ENCODE measurements at places on chromosomes 4 and X.
A peak's percentile ranks its signal among the peaks of the same experiment; 100 is the strongest.

GRCh38 chrX:114582698-114583395 lies 1.0 kb upstream of the HTR2C start:
- DNase-seq: no peak

DNA sequence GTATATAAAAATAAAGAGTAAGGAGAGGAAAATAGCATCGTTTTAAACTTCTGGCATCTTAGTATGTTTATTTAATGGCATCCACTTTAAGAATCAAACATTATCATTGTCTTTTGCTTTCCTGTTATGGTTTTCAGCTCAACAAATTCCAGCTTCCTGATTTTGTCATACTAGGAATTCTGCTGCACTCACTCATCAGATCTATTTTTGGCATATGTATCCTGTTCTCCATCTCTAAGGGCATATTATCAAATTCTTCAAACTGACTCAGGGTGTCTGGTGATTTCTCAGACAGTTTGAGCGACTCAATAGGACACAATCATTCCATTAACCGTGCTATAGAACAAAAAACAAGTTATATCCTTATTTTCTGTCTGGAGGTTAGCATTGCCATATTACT lies 248.5 kb upstream of the DIAPH2 start:
- no peak for DNase-seq

DNA sequence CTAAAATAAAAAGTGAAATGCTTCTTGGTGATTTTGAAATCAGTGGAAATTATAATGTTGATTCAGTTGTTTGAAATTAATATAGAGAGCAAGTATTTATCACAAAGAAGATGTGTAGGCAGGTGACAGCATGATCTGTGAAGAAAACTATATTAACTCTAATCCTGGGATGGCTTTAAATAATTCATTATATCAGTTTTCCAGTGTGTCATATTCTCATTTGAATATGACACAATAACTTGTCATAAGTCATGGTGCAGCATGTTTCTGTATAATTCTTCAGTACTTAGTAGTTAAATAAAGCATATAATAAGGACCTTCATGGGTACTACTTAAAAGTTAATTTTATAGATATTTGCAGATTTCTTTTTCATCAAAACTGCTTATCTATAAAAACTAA lies 573.6 kb downstream of the INPP4B start:
- no peak for DNase-seq

GRCh38 chr4:8592366-8593263 lies at the start of gene CPZ:
Gene CPZ (plus strand): TSS chr4:8592765. CDS start chr4:8592834, 69 bp downstream.
- no peak for DNase-seq

DNA sequence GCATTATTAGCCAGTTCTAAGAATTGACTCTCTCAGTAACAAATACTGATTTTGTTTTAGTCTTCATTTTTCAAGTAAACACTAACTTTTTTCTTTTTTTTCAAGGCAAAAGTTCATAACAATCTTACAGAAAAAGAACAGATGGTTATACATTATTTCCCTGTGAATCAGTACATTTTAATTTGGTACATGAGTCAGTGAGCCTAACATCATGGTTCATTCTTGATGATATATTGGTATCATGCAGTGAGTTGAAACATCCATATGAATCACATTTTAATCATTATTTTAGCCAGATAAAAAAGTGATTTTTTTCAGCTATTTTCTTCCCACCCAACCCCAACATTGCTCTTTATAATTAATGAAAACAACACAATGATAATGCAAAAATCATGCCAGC lies 184.3 kb upstream of the TACR3 start:
- DNase-seq: no peak

- peak; percentile 31 for DNase-seq
These were observed 160.2 kb downstream of the NHS start for GRCh38 chrX:17535229-17535628.

GRCh38 chrX:6890544-6891261 lies 256.8 kb upstream of the STS start:
- DNase-seq: no peak

GRCh38 chrX:156001001-156001666 lies 3.6 kb downstream of the IL9R start:
- DNase-seq: no peak

DNA sequence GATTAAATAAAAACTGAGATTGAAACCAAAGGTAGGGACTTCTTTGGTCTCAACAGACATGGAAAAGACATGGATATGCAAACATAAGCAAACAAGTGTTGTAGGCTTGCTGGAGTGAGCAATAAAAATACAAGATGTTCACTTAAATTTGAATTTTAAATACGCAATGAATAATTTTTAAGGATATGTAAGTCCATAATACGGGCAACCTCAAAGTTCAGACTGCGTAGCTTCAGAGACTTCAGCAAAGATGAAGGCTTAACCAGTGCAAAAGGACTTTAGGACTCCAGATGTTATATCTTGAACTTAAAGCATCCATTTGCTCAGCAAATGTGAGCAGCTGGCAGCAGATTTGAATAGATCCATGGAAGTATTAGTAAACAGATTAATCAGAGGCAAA lies 549.3 kb downstream of the ARAP2 start:
- DNase-seq: no peak

- no peak for DNase-seq
These were observed 15.6 kb downstream of the XPNPEP2 start for GRCh38 chrX:129754056-129755024.

DNA sequence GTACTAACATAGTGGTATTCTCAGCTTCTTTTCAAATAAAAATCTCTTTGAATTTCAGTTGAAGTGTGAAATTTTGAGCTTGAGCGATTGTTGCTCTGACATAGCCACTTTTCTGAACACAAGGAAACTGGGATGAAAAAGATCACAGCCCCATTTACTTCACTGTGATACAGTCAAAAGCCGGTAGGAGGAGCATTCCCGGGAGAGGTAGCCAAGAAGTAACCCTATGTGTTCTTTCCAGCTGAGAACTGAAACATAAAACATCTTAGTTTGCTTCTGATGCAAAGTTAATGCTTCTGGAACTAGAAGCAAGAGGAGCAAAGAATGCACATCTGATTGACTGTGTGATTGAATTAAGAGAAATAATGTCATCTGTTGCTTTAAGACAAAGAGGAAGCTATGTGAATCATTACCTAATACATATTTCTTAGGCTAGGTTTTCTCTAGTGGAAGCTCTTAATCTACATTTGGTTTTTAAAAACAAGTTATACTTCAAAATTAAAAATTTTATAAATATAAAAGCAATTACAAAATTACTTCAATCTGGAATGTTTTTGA lies 88.3 kb upstream of the UNC5C start:
- no peak for DNase-seq

- DNase-seq: no peak
These were observed 34.1 kb upstream of the GAB1 start for GRCh38 chr4:143302536-143302935.

DNA sequence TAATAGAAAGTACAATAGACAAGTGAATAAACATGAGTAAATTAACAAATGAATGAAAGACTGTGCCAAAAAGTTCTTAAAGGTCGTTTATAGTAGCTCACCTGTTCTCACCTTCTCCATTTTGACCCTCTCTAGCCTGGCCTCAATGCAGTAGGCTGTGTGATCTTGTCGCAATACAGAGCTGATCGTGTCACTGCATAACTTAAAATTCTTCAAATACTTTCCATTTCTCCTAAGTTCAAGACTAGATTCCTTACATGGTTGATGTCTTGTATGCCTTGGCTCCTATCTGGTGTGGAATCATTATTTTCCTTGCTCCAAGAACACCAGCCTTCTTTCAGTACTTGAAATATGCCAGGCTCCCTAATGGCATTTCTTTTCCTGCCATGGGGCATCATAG lies 9.5 kb upstream of the GABRA2 start:
- DNase-seq: no peak

DNA sequence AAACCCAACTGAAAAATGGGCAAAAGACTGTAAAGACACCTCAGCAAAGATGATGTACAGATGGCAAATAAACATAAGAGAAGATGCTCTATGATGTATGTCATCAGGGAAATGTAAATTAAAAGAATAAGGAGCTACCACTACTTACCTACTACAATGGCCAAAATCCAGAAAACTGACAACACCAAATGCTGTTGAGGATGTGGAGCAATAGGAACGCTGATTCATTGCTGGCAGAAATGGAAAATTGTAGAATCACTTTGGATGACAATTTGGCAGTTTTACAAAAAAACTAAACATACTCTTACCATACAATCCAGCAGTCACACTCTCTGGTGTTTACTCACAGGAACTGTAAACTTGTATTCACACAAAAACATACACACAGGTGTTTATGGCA lies 222.3 kb upstream of the LDB2 start:
- DNase-seq: no peak

- no peak for DNase-seq
These were observed 1.7 kb downstream of the FGD1 start for GRCh38 chrX:54494166-54494988.

DNA sequence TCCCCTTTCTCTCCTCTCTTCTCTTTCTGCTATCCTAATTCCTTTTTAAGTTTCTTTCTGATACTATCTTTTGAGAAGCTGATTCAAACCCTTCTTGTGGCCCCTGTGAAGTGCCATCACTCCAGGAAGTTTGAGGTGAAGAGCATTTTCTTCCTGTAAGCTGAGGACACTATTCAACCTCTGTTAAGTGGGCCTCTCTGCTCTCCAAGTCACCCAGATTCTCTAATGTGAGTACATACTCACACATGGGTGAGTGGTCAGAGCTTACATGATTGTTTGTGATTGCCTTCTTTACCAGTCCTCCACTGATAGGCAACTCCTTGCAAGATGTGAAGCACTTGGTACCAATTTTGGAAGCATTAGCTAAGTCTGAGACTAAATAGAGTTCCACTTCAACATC lies 18.4 kb upstream of the SMIM10L2A start:
- no peak for DNase-seq

GRCh38 chr4:114205261-114205660 lies 225.8 kb upstream of the ARSJ start:
- no peak for DNase-seq

DNA sequence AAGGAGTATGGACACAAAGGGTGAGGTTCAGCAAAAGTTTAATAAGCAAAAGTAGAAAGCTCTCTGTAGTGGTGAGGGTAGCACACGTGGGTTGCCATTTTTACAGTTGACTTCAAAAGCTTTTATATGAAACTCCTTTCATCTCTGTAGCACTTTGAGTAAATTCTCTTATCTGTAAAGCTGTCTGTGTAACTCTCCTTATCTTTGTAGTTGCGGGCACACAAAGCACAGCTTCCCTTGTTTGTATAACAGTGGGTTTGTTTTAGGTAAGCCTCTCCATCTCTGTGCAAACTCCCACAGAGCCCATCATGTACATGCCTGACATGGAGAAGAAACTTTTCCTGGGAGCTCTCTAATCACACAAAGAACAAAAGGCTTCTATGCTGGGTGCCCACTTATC lies 325.9 kb upstream of the PABPC5 start:
- no peak for DNase-seq

DNA sequence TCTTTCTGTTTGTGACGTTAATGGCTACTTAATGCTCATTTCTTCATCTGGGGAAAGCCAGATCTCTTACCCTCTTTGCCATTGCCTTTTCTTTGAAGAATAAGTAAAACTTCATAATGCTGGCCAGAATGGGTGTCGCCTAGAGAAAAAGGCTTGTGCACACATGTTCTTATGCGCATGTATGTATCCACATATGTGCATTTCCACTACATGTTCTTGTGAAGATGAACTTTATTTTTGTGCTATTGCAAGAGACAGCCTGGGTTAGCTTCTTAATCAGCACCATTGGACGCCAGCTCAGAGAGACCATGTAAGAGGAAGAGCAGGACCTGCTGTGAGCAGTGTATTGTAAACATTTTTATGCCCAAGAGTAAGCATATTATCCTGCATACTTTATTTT lies 178.7 kb downstream of the SPRY1 start:
- no peak for DNase-seq

GRCh38 chr4:125041372-125041930 lies 273.3 kb upstream of the FAT4 start:
- no peak for DNase-seq

DNA sequence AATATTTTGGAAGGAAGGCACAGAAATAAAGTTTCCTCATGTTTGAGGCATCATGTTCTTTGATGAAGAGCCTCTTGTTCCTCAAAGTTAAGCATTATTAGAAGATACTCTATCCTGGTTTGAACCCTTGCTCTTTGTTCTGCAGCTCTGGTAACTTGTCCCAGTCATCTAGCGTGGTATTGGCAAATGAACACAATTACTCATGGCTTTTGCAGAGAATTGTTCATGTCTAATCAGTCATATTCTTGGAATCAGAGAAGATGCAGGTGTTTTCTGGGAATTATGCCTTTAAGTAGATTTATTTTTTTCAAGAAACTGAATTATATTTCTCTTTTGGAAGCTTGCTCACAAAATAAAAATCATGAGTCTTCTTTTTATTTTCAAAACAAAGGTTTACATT lies 52.9 kb upstream of the HPGDS start:
- no peak for DNase-seq

DNA sequence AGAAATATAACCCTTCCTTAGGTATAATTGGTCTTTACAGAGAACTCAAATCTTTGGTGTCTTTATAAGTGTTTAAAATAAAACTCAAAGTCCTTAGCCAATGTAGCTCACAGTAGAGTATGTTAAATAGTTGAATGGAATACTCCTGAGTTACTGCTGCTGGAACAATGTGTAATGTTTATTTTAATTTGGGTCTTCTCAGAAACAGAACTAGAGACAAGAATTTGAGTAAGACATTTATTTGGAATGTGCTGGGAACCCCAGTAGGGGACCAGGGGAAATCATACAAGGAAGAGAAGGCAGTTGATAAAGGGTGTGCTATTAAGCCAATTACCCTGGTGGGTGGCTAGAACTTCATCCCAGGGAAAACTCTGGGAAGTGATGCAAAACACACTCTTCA lies 240.4 kb upstream of the LDB2 start:
- DNase-seq: no peak

- no peak for DNase-seq
These were observed 49.2 kb downstream of the IRF2 start for GRCh38 chr4:184424993-184425758.
